ENCODE measurements at places on chromosomes 12 and 14.

- no peak for DNase-seq
Observed at GRCh38 chr12:68063900-68064590, 74.8 kb downstream of the IFNG-AS1 start.

DNA sequence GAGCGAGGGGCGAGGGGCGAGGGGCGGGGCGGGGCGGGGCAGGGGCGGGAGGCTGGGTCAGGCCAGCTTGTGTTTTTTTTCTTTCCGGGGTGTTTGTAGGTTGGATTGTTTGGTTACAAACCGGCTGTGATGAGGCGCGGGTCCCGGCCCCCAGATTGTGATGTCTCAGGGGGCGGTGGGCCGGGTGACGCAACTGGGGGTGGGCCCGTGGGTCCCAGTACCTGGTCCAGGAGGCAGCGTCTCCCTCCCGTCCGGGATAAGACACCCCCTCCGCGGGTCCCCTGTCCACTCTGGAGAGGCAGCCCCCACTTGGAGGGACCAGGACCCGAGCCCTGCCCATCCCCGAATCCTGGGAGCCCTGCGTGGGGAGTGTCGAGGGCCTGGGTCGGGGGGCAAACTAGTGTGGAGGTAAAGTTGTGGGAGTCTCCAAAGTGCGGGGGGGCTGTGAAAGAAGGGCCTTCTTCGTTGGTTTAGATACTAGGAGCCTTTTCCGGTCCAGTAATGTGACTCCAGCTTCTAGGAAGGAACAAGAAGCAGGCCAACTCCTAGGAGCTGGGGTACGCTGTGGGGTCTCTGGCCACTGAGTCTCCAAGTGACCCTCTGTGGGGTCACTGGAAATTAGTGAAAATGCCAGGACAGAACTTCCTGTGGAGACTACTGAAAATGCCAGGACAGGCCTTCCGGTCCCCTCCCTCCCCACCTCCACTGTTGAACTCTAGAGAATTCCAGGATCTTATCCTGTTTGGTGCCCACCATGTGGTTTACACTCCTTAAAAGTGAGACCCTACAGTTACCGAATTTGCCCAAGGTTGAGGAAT, 579 bp upstream of the CLMN start:
- no peak for DNase-seq

GRCh38 chr12:17841496-17841895, 248.5 kb downstream of the RERGL start:
- no peak for DNase-seq

- DNase-seq = no peak
Observed at GRCh38 chr12:93886533-93887511, 209.6 kb downstream of the CRADD start.

GRCh38 chr14:39102265-39102968, 618 bp downstream of the SEC23A start:
- peak; percentile 71 for DNase-seq

GRCh38 chr12:86257134-86257533, 943 bp upstream of the MGAT4C start:
- no peak for DNase-seq

GRCh38 chr12:107319533-107320032, 226.2 kb upstream of the CRY1 start:
- DNase-seq = no peak

DNA sequence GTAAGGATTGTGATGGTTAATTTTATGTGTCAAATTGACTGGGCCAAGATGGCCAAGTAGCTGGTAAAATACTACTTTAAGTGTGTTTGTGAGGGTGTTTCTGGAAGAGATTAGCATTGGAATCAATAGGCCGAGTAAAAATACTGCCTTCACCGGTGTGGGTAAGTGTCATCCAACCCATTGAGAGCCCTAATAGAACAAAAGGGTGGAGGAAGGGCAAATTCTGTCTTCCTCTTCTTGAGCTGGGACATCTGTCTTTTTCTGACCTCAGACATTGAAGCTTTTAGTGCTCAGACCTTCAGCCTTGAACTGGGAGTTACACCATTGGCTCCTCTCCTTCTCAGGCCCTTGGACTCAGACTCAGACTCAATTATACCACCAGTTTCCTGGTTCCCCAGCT, 8.0 kb upstream of the ETV6 start:
- no peak for DNase-seq

DNA sequence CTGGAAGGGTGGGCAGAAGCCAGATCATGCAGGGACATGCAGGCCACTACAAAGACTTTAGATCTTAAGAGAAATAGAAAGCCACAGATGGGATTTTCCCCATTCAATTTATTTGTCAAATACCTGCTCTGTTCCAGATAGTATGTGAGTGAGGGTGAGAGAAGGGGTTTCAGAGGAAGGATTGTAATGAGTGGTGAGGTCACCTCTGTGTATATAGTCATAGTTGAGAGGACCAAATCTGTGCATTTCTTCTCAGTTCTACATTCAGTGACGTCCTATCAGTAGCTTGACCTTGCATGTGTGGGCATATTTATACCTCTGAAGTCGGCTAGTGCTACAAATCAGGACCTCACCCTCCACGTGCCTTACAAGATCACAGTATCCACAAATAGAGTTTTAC, 31.2 kb upstream of the RBM19 start:
- no peak for DNase-seq

DNA sequence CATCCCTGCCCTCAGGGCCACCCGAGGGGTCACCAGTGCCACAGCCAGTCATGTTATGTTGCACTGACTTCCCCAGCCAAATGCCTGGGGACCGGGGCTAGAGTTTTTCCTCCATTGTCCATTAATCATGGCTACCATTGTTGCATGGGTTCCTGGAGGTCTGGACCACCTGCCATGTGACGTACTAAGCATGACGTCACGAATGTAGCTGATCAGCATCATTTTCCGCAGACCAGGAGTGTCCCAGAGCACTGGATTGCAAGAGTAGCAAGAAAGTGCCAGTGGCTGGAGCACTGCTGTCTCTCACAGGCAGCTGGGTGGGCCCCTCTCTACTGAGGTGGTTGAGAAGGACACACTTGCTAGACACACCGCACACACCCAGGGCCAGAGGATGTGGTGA, 6.9 kb upstream of the C14orf180 start:
- no peak for DNase-seq

DNA sequence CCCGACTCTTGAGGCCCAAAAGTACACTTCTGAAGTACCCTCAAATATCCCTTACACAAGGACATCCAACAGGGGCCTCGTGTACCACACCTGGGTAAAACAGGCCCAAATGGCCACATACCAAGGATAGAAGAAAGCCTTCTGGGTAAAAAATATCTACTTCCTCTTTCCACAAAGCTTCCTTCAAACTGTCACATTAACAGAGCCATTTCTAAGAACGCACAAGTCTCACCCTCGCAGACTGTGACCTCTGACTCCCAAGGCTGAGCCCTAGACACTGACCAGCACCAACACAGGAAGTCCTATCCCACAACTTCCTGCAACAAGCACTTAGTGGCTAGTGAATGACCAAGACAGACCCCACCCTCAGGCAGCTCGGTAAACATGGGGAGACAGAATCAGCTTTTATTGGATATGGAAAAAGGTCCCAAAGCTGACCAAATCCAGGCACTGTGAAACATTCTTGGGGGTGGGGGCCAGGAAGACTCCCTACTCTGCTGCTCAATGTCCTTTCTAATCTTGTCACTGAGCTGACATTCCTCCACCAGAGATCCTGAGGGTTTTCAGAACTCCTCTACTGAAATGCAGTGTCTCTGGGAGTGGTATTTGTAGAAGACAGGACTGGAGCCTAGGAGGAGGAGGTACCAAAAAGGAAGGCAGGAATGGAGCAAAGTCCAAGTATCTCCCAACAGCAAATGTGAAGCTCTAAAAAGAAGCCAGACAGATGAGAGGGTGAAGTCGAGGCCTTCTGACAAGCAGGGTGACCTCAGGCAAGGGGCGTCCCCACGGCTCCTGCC, 15.9 kb downstream of the KCTD10 start:
- DNase-seq = no peak

DNA sequence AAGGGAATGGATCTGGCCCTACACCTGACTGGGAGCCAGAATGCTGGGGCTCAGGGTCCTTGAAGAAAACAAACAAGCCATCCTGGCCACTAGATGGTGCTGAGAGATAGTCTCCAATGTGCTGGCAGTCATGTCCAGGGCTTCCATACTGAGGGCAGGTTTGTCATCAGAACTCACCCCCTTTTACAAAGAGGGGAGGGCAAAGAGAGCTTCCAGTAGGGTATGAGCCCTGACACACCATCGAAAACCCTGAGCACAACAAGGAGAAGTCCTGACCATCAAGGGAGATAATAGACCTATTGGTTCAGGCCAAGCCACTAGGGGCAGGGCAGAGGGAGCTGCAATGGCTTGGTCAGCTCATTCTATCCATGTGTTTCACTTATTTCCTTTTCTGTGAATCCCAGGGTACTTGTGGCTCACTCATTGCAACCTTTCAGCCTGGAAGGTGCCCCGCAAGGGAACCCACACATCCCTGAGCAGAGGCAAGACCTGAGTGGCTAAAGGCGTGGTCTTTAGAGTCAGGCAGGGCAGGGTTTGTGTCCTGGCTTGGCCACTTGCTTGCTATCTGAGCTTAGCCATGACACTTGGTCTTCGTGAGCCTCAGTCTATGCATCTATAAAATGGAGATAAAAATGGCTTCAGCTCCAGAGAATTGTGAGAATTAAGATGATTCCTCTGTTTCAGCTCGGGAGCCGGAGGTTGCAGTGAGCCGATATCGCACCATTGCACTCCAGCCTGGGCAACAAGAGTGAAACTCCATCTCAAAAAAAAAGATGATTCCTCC, 6.2 kb upstream of the PLEKHH1 start:
- no peak for DNase-seq
